C1 segment of cervical spinal cord (tissue), 14 donors: ENCODE measurements at places on chromosomes 12 and 14.

GRCh38 chr12:53082637-53083175 is 3.5 kb upstream of the SPRYD3 start:
- DNase-seq: no peak

- DNase-seq: no peak
These were observed 58.6 kb upstream of the MYF6 start for GRCh38 chr12:80648881-80649280.

GRCh38 chr12:119378903-119379302 is 44.4 kb downstream of the CCDC60 start:
- DNase-seq: no peak

- no peak for DNase-seq
These were observed 190.8 kb upstream of the PARP11 start for GRCh38 chr12:4064008-4064407.

DNA sequence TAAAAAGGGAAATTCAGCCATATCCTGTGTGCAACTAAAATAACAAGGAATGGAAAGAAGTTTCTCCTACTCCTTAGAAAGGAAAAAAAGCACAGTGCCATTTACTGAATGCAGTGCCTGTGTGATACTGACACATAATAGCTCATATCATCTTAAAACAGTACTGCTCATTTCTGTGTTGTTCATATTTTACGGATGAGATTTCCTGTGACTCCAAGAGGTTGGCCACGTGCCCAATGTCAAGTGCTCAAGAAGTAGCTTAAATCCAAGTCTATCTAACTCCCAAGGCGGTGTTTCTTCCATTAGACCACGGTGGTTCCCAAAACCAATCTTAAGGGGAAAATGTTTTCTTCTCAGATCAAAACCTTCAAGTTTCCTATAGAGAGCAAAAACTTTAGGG is 20.0 kb downstream of the MAP3K9 start:
- DNase-seq: no peak

GRCh38 chr12:7678744-7679143 is 13.0 kb upstream of the APOBEC1 start:
- DNase-seq: no peak

DNA sequence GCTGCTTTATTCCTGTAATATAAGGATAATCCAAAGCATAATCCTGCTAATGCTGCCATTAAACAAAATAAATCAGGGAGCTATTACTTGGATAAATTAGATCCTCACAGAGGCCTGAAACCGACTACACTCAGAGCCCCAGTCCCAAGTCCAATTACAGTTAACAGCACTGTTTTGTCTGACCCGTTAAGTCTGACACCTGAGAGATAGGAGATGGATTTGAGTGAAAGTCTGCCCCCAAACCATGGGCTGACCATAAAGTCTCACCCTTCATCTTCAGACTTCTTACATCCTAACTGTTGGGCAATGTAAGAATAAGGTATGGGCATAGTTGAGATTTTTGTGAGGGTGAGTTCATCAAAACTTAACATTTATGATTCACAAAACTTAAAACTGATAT is 181.7 kb downstream of the PLCZ1 start:
- DNase-seq: no peak

DNA sequence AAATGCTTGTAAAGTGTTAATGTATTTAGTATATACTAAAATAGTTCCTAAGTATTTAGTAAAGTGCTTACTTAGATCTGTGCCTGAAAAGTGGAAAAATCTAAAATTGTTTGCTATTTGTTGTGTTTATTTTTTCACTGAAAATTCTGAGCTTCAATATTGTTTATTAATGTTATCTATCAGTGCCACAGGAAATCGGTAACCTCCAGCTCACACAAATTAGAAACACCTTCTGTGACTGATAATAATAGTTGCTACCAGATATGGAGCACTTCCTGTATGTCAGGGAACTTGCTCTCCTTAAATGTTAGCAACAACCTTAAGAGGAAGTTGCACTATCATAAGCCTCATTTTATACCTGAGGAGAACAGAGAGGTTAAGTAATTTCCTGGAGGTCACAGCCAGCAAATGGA is 723 bp upstream of the LRP10 start:
- DNase-seq: no peak

DNA sequence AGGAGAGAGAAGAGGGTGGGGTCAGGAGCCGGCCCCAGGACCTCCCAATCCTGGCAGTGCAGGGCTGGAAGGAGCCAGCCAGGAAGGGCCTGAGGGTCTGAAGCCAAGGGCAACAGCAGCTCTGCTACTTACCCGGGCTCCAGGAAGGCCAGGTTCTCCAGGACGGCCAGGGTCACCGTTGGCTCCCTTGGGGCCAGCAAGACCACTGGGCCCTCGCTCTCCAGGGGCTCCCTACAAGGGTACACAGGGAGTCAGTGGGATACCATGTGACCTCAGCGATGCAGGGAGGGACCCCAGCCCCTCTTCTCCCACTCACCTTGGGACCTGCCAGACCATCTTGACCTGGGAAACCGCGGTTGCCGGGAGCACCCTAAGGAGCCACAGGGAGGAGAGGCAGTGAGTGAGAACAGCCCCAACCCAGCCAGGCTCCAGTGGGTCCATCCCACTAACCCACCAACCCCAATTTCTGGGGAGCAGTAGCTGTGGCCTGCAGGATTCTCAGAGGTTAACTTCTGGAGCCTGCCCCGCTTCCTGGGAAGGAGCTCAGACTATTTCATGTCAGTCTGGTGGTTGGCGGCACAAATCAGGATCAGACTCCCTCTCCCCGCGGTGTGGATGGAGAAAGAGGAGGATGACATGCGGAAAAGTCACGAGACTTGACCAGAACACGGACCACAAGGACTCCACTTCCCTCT is 18.5 kb downstream of the COL2A1 start:
- DNase-seq: no peak

DNA sequence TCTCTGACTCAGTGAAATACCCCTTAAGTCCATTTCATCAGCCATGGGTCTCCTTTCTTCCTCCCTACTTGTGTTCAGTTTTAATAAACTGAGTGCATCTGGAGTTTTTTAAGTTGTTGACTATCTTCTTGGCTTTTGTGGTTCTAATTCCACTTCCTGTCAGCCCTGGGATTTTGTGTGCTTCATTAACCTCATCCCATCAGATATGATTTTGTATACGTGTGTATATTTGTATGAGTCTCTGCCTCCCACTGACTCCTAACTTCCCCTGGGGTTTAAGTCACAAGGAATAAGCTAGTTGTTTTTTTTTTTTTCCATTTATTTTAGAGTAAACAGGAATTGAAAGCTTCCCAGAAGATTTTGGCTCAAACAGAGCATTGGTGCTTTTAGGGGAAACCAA is 62.7 kb downstream of the TTLL5 start:
- no peak for DNase-seq

DNA sequence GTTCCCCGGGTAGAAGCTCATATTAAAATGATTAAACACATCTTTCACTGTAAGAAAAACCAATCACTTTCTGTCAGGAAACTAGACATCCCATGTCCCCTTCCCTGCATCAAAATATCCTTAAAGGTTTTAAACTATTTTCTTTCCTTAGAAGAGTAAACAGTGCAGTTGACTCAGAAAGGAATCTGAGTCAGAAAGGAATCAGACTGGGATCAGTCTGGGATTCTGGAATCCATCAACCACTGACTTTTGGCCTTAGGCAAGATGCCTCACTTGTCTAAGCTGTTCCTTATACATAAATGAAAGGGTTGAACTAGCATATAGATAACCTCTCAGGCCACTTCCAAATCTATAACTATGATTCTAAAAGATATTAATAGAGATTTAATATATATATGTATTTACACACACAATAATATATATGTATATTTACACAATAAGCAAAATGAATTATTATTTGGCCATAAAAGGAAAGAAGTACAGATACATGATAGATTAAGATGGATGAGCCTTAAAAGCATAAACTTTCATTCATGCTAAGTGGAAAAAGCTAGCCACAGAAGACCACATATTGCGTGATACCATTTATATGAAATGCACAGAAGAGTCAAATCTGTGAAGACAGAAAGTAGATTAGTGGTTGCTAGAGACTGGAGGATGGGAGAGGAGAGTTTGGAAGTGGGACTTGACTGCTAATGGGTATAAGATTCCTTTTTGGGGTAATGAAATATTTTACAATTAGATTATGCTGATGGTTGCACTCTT is 114.4 kb downstream of the SLC38A1 start:
- DNase-seq: no peak

GRCh38 chr12:47038270-47038748 is 41.1 kb upstream of the PCED1B start:
- DNase-seq: no peak

- peak; percentile 90 for DNase-seq
These were observed 10.7 kb downstream of the STAC3 start for GRCh38 chr12:57240066-57240921.

DNA sequence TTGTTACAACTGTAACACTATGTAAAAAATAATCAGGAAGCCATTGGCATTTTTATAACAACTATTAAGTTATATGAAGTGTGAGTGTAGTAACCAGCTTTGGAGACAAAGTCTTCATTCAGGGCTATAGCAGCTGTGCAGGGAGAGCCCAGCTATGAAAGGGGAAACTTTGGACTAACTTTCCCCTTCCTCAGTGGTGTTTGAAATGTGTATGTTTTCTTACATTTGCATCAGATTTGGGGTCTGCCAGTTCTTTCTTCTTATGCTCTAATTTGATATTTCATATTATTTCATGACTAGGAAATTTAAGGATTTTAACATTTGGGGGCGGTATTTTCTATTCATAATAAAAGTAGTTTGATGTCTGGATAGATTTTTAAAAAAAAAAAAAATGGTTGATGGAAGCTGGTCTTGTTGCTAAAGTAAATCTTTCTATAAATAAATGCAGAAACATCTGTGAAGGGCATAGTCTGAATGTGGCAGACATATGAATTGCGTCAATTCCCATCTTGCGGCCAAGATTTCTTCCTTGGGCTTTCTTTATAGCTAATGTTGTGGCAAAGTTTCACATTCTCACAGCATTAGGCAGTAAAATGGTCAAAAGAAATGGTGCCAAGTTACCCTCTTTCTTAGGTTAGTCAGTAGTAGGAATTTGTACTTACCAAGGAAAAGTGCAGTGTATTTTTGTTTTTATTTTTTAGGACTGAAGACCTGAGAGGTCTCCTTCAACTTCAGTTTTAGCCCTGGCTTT is 35.6 kb downstream of the RASSF8 start:
- DNase-seq: no peak

GRCh38 chr12:80419644-80420043 is 24.4 kb upstream of the PTPRQ start:
- DNase-seq: no peak

GRCh38 chr14:52402812-52403526 is 88.9 kb downstream of the PTGER2 start:
- no peak for DNase-seq

GRCh38 chr12:56387152-56387736 is 24.6 kb upstream of the APOF start:
- DNase-seq: no peak

DNA sequence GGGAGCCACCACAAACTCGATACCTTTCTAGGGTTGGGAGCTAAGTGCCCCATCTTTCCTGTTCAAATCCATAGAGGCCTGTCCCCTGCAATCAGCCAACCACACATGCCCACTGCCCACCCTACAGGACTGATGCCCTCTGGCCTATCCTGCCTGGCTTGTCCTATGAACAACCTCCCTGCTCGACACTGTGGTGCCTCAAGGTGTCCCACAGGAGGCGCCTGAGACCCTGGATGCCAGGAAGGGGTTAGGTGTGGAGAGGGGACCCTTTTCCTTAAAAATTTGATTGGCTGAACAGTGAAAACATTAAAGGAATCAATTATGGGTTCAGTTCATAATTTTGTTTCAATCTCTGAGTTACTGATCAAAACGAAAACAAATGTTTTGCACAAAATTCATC is 97.3 kb upstream of the FZD10 start:
- no peak for DNase-seq

DNA sequence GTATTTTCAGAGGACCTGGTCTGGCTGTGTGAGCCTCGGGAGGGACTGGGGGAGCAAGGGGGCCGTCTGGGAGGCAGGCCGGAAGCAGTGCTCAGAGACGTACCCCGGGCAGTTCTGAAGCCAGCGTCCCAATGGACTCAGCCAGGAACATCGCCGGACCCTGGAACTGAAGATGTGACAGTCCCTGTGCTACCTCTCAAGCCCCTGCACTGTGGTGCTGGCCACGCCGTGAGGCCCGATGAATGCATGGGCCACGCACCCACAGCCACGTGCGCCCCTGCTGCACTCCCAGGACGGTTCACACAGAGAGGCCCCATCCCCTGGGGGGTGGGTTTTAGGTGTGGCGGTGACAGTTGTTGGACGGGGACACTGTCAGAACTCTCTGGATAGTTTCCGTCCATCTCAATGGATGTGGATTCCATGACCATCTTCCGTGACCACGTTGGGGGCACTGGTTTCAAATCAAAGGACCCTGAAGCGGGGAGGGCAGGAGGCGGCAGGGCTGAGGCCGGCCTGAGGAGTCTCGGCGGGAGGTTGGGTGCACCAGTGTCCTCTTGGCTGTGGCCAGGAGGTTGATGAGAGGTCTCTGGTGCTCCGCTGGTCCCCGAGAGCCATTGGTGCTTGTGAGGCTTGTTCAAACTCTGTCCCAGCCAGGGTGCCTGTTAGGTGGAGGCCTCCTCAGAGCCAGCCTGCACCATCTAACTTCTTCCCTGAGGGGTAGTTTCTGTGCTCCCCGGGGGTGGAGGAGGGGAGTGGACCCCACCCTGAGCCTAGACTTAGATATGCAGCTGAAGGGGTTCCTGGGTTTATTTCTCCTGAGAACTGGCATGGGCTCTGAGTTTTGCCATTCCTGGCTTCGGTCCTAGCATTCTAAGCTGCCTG is 36.3 kb upstream of the TSPAN9 start:
- no peak for DNase-seq

DNA sequence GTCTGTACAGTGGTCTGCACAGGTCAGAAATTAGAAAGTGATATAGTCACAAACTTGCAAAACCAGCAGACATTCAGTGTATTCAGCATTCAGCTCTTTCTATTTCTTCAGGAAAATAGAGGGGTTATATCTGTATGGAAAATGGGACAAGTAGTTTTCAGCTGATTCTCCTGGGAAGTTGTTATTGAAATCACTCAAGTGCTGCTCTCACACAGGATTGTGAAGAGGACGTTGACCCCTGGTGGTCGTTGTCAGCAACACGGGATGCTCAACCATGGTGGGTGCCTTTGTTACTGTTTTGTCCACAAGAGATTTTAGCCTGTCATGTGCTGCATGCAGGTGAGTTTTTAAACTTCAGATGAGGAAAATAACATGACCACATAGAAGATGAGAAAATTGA is 981.8 kb downstream of the TMEM121 start:
- no peak for DNase-seq

DNA sequence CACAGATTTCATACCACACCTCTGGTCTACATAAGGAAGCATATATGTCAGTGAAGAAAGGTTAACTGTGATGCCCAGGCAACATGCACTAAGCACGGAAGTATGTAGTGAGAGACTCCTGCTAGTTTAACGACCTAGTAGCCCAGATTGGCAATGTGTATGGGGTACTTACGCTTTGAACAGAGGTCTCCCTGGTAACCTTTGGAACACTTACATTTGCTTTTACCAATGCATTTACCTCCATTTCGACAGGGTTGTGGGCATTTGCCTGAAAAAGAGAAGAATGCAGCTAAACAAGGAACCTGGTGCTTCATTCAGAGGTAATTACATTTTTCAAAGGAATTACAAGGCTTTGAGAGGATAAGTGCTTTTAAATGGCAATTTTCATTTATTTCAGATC is 65.2 kb downstream of the WIF1 start:
- no peak for DNase-seq
